ENCODE measurements at places on chromosomes 2 and 18.

DNA sequence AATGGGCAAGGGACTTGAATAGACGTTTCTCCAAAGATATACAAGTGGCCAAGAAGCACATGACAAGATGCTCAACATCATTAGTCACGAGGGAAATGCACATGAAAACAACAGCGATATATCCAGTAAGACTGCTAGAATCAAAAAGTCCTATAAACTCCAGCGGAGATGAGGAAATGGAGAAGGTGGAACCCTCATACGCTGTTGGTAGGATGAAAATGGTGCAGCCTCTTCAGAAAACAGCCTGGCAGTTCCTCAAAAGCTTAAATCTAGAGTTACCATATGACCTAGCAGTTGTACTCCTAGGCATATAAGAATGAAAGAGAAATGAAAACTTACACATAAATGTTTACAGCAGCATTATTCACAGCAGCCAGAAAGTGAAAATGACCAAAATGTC lies 48.1 kb downstream of the HPCAL1 start:
- DNase-seq: no peak

DNA sequence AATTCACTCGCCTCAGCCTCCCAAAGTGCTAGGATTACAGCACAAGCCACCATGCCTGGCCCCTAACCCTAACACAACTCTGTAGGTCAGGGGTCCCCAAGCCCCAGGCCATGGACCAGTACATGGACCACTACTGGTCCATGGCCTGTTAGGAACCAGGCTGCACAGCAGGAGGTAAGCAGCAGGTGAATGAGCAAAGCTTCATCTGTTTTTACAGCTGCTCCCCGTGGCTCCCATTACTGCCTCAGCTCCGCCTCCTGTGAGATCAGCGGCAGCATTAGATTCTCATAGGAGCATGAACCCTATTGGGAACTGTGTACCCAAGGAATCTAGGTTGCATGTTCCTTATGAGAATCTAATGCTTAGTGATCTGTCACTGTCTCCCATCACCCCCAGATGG lies 201.7 kb downstream of the NRP2 start:
- DNase-seq: no peak

DNA sequence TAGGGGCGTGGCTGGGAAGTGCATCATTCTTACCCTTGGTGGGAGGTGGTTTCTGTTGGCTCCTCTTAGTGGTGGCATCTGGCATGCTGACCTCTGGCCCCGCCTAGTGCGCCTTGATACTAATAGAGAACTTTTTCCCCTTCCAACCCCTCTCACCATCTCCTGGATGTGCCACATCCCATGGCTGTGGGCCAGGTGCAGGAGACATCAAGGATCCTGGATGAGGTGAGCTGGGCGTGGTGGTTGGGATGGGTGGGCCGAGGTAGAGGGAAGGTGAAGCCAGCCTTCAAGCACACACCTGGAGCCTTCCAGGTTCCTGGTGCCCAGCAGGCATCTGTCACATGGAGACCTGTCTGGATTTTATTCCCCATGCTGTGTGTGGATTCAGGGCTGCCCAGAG lies 149.2 kb downstream of the DYSF start:
- no peak for DNase-seq

GRCh38 chr2:219533930-219534661 lies 9.5 kb downstream of the CHPF start:
- no peak for DNase-seq

- no peak for DNase-seq
Observed at GRCh38 chr2:56531668-56532420, 348.1 kb downstream of the CCDC85A start.
